CD4-positive, alpha-beta T cell treated with Interleukin-10 for 1 hour (primary cell): ENCODE measurements at places on chromosomes 2 and 18.

DNA sequence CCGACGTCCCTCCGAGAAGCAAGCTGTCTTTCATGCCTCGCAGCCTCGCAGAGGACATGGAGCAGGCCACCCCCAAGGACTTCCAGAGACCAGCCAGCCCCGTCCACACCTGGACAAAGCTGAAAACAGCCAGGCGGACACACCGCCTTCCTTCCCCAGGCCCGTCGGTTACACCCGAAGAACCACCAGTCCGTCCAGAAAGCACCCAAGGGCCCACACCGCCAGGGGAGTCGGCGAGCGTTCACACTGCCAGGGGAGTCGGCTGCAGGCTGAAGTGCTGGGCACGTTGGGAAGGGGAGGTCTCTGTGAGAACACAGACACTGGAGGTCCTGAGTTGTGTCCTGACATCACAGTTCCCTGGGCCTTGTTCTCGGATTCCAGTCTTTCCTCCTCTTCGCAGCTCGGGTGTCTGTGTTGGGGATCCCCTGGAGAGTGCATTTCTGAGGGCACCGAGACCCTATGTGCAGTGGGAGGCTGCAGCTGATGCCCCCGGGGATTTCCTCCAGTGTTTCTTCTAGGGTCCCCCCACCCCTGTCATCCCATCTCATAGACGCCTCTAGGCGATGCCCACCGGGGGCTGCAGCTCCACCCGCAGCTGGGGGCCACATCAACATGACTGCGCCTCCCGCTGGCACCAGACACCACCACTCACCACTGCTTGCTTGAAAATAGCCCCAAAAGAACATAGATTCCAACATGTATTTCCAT, 344.4 kb upstream of the SALL3 start:
- DNase-seq, result no peak

DNA sequence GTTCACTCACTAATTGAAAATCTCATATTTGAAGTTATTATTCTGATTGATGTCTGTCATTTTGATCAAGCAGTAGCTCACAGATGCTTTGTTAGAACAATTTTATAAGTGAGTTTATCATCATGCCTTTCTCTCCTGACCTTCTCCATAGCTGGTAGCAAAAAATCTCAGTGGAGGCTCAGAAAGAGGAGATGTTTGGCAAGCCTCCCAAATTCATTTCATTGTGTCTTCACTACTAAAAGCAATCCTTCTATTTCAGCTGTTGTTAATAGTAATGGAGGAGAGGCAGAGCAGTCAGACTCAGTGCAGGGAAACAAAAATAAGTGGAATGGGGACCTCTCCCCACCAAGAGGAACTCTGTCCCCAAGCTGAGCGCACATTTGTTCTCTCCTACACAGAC, 2127.8 kb upstream of the CELF4 start:
- no peak for DNase-seq

- no peak for DNase-seq
Measured at GRCh38 chr18:24265502-24266064, 126.7 kb downstream of the CABYR start.

DNA sequence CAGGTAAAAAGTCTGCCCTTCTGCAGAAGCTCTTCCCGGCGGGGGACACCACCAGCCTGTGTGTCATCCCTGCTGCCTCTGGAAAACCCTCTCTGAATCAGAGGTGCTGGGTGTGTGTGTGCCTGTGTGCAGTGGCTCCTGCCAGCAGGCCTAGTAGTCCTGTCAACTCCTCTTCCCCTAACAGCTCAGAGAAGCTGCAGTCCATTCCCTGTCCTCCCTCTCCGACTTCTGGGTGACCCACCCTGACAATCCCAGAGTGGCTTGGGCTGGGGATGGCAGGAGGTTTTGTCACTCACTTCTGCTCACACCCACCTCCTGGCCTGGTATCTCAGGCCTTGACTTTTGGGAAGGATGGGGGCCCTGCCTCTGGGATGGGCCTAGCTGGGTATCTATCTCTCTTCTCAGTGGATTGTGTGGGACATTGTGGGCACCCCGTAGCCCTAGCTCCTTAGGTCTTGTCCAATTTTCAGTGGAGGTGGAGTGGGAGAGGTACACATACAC, 2.3 kb downstream of the WNT10A start:
- no peak for DNase-seq
